ENCODE measurements at places on chromosomes 11 and 22.
A peak's percentile ranks its signal among the peaks of the same experiment; 100 is the strongest.

GRCh38 chr11:95084509-95084908 lies 5.1 kb upstream of the ENDOD1 start:
- DNase-seq: no peak

DNA sequence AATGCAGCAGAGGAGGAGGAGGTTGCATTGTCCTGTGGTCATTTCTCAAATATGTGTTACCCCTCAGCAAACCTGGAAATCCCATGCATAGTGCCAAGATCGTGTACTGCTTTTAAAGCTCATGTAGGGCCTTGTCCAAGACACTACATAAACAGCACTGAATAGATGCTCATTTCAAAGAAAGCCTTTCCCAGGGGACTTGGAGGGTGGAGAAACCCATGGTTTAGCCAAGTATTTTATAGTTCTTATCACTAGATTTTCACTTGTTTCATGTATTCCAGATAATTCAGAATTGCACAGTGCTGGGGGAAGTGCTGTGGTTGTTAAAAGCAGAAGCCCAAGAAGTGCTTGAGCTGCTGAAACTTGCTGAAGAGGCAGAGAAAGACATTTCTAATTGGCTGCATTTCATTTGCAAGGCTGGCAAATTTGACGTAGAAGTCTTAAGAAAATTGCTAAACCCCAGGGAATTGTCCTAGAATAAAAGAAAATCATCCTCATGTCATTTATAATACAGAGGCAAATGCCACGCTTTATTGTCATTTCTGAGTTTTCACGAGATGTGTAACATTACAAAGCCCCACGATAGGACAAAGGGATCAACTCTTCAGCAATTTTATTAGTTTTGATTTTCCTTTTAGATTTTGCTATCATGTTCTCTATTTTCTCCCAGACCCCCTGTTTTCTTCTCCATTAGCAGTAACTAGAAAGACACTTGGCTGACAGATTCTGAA lies 20.1 kb downstream of the CSRP3 start:
- DNase-seq: no peak

GRCh38 chr11:73716153-73717056 lies 44.5 kb downstream of the RAB6A start:
- DNase-seq: no peak

DNA sequence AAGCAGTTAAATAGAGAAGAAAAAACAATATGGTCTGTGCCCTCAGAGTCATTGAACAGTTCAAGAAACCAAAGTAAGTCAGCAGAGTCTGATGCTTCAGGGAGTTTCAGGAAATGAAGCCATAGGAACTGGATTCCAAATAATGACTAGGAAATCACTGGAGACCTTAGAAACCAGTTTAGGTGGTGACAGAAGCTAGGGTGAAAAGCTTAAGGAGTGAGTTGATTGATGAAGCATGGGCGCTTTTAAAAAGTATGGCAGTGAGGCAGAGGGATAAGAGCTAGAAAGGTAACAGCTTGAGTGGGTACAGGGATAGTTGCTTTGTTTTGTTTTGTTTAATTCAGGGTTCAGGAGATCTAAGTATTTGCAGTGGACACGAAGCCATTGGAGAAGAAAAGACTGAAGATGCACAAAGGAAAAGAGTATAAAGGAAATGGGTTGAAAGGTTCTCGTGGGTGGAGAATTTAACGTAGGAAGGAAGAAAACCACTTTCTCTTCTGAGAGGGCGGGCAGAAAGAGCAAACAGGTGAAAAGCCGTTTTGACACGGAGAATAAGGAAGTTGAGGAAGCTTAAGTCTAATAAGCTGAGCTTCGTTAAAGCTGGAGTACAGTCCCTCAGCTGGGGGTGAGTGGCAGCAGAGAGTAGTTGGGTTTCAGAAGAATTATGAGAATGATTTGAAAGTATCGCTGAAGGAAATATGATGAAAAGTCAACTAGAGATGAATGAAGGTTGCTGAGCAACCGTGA lies 14.8 kb downstream of the SGSM3 start:
- DNase-seq: peak; percentile 51
